ENCODE measurements at places on chromosomes 4 and X.

GRCh38 chr4:127832585-127832984 is 48.1 kb upstream of the PLK4 start:
- DNase-seq, result no peak

GRCh38 chrX:137354851-137355250 is 211.1 kb upstream of the ZIC3 start:
- DNase-seq, result no peak

GRCh38 chrX:37759878-37760418 is 19.9 kb upstream of the CYBB start:
- no peak for DNase-seq

DNA sequence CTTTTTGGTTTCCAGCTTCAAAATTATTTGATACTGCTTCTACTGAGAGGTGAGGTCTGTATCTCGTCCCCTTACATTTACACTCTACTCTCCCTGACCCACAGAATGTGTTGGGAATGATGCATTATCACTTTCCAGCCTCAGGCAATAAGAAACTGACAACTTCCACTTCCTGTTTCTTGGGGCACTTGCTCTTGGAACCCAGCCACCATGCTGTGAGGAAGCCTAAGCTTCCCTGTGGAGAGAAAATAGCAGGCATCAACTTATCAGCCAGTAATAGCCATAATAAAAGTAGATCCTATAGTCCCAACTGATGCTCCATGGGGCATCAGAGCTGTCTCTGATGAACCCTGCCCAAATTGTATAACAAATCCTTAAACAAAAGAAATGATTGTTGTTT is 32.6 kb downstream of the RELL1 start:
- DNase-seq, result no peak

- no peak for DNase-seq
Measured at GRCh38 chr4:129231945-129232588, 136.1 kb downstream of the C4orf33 start.

DNA sequence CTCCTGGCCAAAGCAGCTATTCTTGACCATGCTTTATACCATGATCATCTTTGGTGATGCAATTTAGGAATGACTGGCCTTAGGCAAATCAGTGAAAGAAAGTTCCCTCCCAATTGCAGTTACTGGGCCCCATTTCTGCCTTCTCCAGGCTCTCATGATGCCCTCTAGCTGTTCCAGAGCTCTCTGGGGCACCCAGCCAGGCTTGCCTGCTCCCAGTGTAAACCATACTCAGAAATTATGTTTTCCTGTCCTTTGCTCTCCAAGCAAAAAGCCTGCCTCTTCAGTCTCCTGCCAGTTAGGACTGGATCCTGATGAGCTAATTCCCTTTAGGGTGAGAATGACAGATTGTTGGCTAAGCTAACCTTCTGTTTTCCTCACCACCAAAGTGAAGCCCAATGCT is 85.3 kb upstream of the RBPJ start:
- DNase-seq, result peak; percentile 35

Data from uterus (tissue), 4 donors.